C1 segment of cervical spinal cord (tissue), 14 donors: ENCODE measurements at places on chromosomes 5 and 9.

DNA sequence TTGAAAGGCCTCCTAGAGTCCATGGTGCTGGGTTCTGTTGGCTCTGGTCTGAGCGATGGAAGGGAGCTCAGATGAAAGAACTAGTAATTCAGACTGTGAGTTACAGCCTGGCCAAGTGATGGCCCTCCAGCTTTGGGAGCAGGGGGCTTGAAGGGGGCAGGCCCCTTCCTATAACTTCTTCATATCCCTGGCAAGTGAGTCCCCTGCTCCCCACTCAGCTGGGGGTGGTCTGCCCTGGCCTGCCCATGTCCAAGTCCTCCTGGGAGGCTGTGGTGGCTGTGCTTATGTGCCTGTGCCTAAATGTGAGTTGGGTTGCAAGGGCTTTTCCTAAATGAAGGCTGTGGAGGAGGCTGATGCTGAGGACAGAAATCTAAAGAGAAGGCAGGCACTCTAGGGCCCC lies 80.1 kb downstream of the MACROH2A1 start:
- no peak for DNase-seq

- DNase-seq, result no peak
Observed at GRCh38 chr5:150114773-150115408, 28.5 kb upstream of the CSF1R start.

DNA sequence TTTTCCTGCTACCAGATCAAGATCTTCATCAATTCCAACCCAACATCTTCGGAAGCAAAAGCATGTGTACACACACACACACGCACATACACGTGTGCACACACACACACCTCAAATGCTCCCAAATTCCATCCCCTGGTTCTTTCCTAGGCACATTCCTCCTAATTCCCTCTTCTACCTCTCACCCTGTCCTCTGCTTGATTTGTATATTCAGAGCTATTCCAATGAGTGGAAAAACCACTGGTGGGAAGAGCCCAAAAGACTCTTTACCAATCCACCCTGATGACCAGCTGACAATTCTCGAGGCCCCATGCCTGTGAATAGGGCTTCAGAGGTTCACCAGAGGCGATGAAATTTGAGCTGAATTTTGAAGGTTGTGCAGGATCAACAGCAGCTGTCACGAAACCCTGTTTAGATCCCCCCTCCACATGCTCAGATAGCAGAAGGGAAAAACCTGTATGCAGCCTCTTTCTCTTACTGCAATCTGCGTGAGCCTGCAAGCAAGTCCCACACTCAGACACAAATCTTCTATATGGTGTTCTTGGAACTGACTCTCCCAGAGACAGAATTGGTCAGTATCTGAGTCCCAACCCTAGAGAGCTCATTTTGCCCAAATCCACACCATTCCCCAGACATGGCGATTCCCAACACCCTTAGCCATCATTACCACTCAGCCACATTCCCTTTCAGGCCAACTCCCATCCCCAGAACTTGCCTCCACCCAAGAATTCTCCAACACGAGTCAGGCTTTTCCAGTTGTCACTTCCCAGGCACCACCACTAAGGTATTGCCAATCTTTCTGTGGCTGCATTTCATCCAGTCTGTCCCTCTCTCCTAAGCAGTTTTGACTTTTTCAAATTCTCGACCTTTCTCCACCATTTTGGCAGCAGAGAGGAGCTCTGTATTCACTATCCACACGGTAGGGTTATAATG lies 4.3 kb upstream of the TRIO start:
- DNase-seq, result no peak

DNA sequence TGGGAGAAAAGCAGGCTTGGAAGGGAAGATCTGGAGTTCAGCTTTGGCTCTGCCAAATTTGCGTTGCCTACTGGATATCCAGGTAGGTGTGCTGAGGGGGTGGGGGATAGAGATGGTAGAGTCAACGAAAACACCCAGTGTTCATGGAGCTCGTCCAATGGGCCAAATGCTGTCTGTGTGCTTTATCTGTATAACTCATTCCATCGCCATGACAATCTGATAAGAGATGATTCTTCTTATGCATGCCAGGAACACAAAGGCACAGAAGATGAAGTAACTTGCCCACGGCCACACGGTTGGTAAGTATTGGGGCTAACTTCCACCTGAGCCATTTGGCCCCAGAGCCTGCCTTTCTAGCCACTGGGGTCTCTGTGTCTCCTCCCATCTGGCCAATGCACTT lies 53.2 kb downstream of the BOD1 start:
- no peak for DNase-seq

GRCh38 chr5:138179277-138179857 lies 455 bp downstream of the KIF20A start:
- no peak for DNase-seq

- no peak for DNase-seq
Observed at GRCh38 chr9:14029806-14030374, 284.1 kb downstream of the NFIB start.

- no peak for DNase-seq
Observed at GRCh38 chr5:56314529-56314928, 81.4 kb upstream of the ANKRD55 start.

- no peak for DNase-seq
Observed at GRCh38 chr5:34624691-34625090, 31.4 kb upstream of the RAI14 start.

DNA sequence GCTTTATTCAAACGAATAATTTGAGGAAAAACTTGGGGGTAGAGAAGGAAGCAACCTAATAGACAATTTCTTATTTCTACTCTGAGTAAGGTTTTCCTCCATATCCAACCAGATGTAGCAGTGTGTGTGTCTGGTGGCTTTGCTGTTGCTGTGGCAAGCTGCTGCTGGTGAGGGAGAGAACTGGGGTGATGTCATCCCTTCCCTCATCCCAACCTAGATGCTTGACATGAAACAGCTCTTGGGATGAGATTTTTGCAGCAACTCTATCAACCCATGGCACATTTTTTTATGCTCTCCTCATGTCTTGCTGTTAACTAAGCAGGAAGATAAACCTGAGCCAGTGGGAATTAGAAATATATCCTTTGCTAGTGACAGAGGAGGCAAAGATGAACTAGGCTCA lies 135.8 kb downstream of the PCSK1 start:
- no peak for DNase-seq

DNA sequence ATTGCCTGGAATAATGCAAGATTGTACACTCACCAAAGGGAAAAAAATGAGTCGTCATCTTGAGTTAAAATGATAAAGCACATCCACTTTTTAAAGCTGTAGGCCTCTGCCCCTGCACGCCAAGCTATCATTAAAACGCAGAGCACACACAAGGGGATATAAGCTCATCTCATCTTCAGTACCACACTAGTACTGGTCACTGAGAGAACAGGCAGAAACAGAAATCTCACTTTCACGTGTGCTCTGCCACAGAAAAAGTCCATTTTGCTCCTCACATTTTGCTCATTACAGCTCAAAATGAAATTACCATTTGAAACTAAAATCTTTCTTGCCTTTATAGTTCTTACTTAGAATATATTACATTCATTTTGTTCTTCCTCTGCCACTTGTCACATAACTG lies 99.2 kb upstream of the SLC30A5 start:
- DNase-seq, result no peak

GRCh38 chr9:2248768-2249265 lies 233.7 kb downstream of the SMARCA2 start:
- no peak for DNase-seq

GRCh38 chr5:148928141-148928540 lies 101.7 kb downstream of the ADRB2 start:
- DNase-seq, result no peak

GRCh38 chr5:175658299-175659145 lies 651 bp downstream of the HRH2 start:
- DNase-seq, result peak; percentile 2

DNA sequence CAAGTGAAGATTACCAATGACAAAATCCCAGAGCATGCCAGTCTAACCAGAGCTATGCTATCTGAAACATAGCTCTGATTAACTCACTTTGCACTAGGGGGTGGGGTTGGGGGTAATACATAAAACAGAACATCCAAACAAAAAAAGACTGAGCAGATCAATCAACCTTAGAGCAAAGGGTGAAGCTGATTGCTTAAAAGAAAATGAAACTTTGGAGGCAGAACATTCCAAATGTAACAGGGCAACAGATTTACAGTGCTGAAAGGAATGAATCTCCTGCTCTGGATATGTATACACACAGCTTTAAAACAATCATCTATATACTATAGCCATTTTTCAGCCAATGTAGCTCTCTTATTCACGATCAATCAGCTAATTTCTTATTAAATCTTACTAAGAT lies 4.9 kb downstream of the IL6ST start:
- DNase-seq, result no peak

- DNase-seq, result no peak
Observed at GRCh38 chr5:138000102-138000723, 32.7 kb downstream of the FAM13B start.

DNA sequence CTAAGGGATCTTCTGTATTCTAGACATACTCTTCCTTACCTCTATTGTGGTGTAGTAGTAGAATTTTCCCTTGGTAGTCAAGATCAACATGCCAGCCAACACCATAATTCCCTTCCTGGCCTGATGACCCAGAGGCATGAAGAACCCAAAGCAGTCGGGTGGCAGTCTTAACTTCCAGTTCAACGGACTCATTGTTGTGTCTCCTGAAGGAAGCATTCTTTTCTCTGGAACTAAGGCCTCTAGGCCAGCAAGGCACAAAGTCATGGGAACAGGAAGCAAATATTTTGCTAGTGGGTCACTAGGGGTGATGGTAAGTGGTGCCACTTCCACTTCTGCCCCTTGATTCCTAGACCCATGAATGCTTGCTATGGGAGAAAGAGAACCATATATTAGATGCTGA lies 55.2 kb upstream of the DAPK1 start:
- DNase-seq, result no peak

DNA sequence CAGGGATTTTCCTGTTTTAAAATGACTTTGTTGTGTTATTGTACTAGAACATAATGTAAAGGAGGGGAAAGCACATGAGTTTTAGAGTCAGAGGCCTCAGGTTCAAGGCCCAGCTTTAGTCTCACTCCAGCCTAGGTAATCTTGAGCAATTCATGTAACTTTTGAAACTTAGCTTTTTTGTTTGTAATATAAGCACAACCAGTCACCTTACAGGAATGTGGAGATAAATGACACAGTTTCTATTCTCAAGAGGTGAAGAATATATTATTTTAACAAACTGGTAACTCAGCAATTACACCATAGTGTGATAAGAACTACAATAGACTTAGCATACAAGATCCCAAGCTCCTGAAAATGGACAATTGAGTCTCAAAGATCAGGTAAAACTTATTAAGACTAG lies 51.2 kb downstream of the ADAMTS19 start:
- no peak for DNase-seq

DNA sequence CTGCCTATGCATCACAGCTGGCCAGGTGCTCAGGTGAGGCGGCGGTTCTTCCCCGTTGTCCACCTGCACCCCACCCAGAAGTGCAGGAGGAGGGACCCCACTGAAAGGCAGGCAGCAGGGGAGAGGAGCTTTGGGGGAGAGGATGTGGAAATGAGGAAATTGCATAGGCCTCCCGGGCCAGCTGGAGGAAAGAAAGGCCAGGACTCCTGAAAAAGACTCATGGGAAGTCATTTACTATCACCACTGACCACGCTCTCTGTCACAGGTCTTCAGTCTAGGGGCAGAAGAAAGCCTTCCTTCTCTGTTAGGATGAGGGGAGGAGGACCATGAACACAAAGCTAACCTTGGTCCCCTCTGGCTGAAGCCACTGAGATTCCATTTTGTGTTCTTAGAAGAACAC lies 28.1 kb downstream of the KCNMB1 start:
- DNase-seq, result no peak

DNA sequence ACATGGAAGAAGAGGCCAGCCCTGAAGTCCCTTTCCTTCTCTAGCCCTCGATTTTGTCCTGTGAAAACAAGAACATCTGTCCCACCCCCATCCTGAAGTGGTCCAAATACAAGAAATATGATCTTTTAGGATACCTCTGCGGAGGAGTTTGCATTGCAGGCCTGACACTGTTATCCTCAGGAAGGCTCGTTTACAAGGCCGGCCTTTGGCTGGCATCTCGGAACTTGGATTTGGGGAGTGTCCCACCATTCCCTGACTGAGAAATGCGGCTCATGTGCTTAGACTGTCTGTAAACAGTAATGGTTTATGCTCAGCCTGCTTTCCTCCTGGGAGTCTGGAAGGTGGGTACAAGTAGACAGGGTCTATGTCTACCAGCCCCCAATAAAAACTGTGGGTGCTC lies 26.4 kb downstream of the WHRN start:
- no peak for DNase-seq

DNA sequence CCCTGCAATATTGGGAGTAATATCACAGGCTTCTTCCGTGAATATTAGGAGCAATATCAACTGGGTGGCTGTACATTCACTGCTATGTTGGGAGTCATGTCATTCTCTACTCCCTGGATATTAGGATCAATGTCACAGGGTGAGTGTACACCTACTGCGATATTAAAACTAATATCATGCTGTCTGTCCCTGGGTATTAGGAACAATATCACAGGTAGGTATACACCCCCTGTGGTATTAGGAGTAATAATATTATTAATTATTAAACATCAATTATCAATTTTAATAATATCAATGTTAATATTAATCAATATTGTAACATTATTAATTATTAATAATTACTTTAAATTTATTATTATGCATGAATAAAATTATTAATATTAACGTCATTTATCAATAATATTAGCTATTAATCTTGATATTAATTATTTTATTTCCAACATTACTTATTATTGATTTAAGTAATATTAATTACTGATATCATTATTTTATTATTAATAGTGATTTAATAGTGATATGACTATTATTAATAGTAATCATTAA lies 121.9 kb downstream of the TMEM38B start:
- DNase-seq, result no peak

GRCh38 chr9:93132946-93133680 lies 938 bp downstream of the NINJ1 start:
- DNase-seq, result no peak

GRCh38 chr9:2019723-2020122 lies 4.6 kb downstream of the SMARCA2 start:
- DNase-seq, result no peak

- no peak for DNase-seq
Observed at GRCh38 chr9:35422753-35423152, 67.2 kb upstream of the RUSC2 start.

- no peak for DNase-seq
Observed at GRCh38 chr5:119681734-119682133, 52.4 kb downstream of the FAM170A start.

DNA sequence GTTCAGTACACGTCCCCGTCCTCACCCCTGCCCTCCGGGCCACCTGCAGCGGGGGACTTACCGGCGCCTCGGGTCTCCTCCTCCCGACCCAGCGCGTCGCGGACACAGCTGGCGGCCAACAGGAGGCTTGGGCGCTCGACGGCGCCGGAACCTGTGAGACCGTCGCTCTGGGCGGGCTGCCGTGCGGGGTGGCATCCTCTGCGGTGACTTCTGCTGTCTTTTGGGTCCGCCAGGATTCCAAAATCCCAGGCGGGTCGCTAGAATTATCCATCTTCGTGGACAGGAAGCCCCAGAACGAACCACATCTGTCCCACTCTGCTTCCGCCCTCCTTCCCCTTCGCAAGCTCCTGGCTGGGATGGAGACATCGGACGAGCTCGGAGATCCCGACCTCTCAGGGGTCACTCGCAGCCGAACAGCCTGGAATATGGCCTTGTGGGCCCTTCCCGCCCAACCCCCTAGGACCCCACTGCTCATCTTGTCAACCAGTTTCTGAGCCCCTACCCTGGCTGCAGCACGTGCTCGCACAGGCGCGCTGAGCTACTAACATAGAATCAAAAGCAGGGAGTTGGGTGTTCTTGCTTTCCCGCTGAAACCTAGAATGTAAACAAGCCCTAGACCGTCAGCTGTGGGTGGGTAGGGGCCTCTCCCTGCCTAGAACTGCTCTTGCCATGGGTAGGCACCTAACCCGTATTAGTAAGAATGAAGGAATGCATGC lies 947 bp upstream of the MARCHF3 start:
- DNase-seq, result no peak

- DNase-seq, result no peak
Observed at GRCh38 chr9:8778356-8778755, 978.8 kb upstream of the DMAC1 start.
